ENCODE measurements at places on chromosomes 12 and 14. TPM values are rescaled to one million over a fixed set of nuclear protein-coding genes. Genes with fewer than 3 reads are reported as not detected.

KLHL33 gene
- total RNA-seq, result 0.26 TPM

DNA sequence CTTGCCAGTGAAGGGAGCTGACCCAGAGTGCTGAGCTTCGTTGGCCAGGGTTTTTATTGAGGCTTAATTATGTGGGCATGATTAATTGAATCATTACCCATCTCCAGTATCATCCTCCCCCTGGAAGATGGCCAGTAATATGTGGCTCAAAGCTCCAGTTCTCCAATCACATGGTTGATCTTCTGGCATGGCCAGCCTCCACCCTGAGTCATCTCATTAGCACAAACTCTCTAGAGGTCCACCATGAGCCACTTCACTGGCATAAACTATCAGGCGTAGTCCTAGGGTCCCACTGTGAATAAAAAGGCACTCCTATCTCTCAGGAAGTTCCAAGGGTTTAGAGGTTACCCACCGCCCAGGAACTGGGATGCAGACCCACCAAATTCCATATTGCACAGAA, 135.0 kb downstream of the ANO6 start:
- H3K4me1 ChIP-seq, result peaks cover 21% of the 10 kb centered on the region
- H3K36me3 ChIP-seq, result no peaks in the 10 kb centered on the region
- no peak overlapping the region for H3K27ac ChIP-seq
- no peaks in the 10 kb centered on the region for H3K27me3 ChIP-seq
- DNase-seq, result no peak

TM7SF3 gene
- 113 TPM for total RNA-seq

KCNK10 gene
- total RNA-seq, result 1.6 TPM

NID2 gene
- total RNA-seq, result 34.6 TPM

DNA sequence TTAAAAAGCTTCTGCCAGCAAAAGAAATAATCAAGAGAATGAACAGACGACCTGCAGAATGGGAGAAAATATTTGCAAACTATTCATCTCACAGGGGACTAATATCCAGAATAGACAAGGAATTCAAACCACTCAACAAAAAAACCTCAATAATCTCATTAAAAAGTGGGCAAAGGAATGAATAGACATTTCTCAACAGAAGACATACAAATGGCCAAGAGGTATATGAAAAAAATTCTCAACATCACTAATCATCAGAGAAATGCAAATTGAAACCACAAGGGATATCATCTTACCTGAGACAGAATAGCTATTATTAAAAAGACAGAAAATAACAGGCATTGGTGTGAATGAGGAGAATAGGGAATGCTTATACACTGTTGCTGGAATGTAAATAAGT, 270.0 kb downstream of the DACT1 start:
- no peak overlapping the region for H3K27ac ChIP-seq
- H3K27me3 ChIP-seq, result no peaks in the 10 kb centered on the region
- no peak for DNase-seq
- H3K4me1 ChIP-seq, result no peaks in the 10 kb centered on the region
- H3K36me3 ChIP-seq, result no peaks in the 10 kb centered on the region

- peak; percentile 76 for DNase-seq
- no peak overlapping the region for H3K4me3 ChIP-seq
- H3K4me1 ChIP-seq, result peaks cover 51% of the 10 kb centered on the region
- no peaks in the 10 kb centered on the region for H3K36me3 ChIP-seq
- H3K27me3 ChIP-seq, result no peaks in the 10 kb centered on the region
- no peak overlapping the region for H3K27ac ChIP-seq
Measured at GRCh38 chr14:68230950-68231717, 411.6 kb downstream of the RAD51B start.

ABHD12B gene
- total RNA-seq, result not detected

GRCh38 chr14:31206536-31207286, 882 bp downstream of the HECTD1 start:
- H3K27ac ChIP-seq, result peak overlapping the region; percentile 93
- H3K36me3 ChIP-seq, result peaks cover 2% of the 10 kb centered on the region
- peaks cover 20% of the 10 kb centered on the region for H3K4me1 ChIP-seq

TAS2R50 gene
- total RNA-seq, result 3.1 TPM

CCDC38 gene
- not detected for total RNA-seq

CELA1 gene
- not detected for total RNA-seq

KRT78 gene
- not detected for total RNA-seq

PGF gene
- total RNA-seq, result 2.3 TPM

DIO2 gene
- total RNA-seq, result 1.8 TPM

CISTR gene
- not detected for total RNA-seq

DNA sequence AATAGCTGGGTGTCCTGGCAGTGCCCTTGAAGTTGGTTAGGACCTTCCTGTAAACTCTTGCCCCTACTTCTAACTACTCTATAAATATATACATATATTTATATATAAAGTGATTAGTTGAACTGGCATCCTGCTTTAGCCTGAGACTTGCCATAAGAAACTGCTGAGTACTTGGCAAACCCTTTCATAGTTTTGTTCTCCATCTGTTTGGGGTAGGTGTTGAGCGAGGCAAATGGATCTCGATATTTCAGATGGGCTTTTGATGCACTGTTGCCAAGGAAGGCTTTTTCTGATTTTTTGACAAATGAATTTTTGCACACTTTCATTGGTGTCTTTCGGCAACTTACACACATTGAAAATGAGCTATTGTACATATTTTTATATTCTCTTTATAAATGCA, 10.4 kb downstream of the CALM1 start:
- H3K4me3 ChIP-seq, result no peak overlapping the region
- peaks cover 33% of the 10 kb centered on the region for H3K36me3 ChIP-seq
- no peaks in the 10 kb centered on the region for H3K4me1 ChIP-seq
- no peak overlapping the region for H3K27ac ChIP-seq

GRCh38 chr12:81668475-81668874, 90.7 kb downstream of the PPFIA2 start:
- H3K27ac ChIP-seq, result no peak overlapping the region
- H3K36me3 ChIP-seq, result no peaks in the 10 kb centered on the region
- no peaks in the 10 kb centered on the region for H3K4me1 ChIP-seq
- no peaks in the 10 kb centered on the region for H3K27me3 ChIP-seq
- no peak for DNase-seq

GPR137C gene
- not detected for total RNA-seq

GPR65 gene
- 1.3 TPM for total RNA-seq

GRCh38 chr12:107364875-107365518, 271.6 kb upstream of the CRY1 start:
- DNase-seq, result no peak
- no peak overlapping the region for H3K27ac ChIP-seq
- no peaks in the 10 kb centered on the region for H3K4me1 ChIP-seq

DNA sequence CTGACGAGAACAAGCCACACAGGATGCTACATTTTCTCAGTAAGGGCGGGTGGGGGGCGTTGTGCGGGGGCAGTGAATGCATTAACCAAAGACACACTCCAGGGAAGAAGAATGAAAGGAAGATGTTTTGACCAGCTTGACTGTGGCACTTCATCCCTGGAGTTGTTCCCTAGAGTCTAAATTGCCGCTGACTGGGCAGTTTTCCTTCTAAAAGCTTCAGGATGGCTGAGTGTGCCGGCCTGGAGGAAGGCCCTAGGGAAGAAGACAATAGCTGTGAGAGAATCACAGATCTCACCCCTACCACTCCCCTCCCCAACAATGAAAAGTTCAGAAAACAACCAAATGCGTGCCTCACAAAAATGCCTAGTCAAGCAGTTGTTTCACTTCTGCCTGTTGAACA, 67.2 kb downstream of the NKX2-1 start:
- no peak for DNase-seq
- H3K27me3 ChIP-seq, result no peaks in the 10 kb centered on the region
- H3K4me1 ChIP-seq, result no peaks in the 10 kb centered on the region
- no peaks in the 10 kb centered on the region for H3K36me3 ChIP-seq

CD4 gene
- total RNA-seq, result 3.0 TPM

ATG2B gene
- 26.2 TPM for total RNA-seq

DNA sequence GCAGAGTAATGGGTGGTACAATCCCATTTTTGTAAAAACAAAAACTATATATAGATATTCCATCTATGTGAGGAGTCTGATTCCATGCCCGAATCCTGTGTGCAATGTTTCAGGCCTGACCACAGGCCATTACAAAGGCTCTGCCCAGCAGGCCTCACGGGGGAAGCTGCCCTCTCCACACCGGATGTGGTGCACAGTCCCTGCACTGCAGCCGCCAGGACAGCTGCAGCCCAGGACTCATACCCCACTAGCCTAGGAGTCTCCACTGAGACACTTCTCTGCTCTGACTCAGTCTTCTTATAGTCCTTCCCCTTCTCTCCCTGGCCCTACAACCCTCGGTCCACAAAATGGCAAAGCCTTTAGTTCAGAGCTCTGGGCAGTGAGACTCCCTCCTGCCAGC, 190.4 kb downstream of the PPM1H start:
- no peaks in the 10 kb centered on the region for H3K4me1 ChIP-seq
- H3K27ac ChIP-seq, result no peak overlapping the region
- H3K36me3 ChIP-seq, result no peaks in the 10 kb centered on the region

DNA sequence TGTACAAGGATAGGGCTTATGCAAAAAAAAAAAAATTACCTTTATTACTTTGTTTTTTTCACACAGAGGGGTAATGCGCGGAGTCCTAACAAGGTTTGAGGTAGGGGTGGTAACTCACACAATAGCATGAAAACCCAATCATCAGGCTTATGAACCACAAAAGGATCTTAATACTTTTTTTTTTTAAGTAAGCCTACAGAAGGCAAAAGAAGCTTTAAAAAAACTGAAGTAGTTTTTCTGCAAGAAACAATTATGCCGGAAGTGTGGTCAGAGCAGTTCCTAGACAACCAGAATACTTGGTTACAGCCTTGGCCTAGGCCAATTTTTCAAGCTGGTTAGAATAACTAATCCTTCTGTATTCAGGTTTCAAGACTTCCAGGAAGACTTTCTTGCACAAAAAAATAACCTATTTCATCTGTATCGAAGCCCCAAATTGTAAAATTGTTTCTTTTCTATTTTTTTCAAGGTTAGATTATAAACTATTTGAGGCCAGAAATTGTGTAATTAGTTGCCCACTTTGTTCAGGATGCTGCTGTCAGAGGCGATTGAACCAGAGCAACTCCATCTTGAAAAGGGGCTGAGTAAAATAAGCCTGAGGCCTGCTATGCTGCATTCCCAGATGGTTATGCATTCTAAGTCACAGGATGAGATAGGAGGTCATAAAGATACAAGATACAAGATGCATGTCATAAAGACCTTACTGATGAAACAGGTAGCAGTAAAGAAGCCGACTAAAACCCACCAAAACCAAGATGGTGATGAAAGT, 1.8 kb upstream of the GNS start:
- H3K27me3 ChIP-seq, result no peaks in the 10 kb centered on the region
- no peak overlapping the region for H3K4me3 ChIP-seq
- H3K27ac ChIP-seq, result no peak overlapping the region

PLD4 gene
- not detected for total RNA-seq

DNA sequence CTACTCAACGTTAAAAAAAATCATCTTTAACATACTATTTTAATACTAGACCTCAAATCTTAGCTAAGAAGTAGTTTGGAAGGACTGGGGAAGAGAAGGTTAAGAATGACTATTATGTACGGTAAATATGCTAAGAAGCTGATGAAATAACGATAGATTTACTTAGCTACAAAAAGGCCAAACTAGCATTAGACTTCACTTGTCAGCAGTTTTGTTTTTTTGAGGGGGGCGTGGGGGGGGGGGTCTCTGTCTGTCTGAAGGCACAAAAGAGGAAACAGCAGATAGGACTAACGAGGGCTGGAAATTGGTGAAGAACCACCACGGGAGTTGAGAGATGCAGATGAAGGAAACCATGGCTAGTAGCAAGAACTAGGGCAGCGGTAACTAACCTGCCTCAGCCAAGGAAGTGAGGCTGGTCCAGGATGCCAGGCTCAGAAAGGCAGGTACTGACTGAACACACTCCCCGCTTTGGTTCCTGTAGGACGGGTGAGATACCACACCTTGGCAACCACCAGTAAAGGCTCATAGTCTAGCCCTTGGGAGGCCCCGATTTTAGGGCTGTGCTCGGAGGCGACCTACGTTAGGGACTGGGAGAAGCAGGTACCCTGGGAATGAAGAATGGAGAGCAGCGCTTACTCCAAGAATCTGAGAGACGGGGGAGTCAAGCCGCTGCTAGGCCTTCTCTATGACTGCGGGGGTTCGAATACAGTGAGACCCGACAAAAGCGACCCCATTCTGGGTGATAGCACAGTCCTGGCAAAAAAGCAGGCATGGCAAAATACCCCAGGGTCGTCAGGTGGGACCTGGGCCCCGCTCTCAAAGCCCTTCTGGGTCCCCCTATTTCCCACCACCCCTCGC, 675 bp downstream of the NEDD8 start:
- DNase-seq, result no peak
- peak overlapping the region; percentile 86 for H3K27ac ChIP-seq
- peak overlapping the region; percentile 76 for H3K4me3 ChIP-seq
- H3K4me1 ChIP-seq, result peaks cover 36% of the 10 kb centered on the region
- H3K27me3 ChIP-seq, result no peaks in the 10 kb centered on the region

C12orf50 gene
- not detected for total RNA-seq

- DNase-seq, result no peak
- H3K4me1 ChIP-seq, result peaks cover 4% of the 10 kb centered on the region
Measured at GRCh38 chr12:118288174-118288573, 84.5 kb downstream of the TAOK3 start.

DNA sequence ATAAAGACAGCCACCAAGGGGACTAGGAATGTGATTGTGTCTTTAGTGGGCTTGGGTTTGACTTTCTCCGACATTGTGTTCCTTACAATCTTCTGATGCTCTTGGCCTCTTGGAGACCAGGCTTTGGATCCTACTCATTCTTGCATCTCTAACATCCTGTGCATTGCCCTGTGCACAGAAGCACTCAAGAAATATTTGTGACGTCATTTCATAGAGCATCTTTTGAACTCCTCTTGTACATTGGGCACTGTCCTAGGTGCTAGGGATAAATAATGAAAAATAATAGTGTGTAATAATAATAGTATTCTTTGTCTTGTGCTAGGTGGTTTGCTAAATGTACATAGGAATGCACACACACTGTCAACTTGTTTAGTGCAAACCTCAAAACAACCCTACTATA, 108.8 kb upstream of the LHX5 start:
- H3K27ac ChIP-seq, result no peak overlapping the region
- no peaks in the 10 kb centered on the region for H3K4me1 ChIP-seq

PDZRN4 gene
- total RNA-seq, result 0.99 TPM

Data from body of pancreas (tissue), 4 donors.